ENCODE measurements at places on chromosomes 13 and 19. TPM values are rescaled to one million over a fixed set of nuclear protein-coding genes. Genes with fewer than 3 reads are reported as not detected.
A peak's percentile ranks its signal among the peaks of the same experiment; 100 is the strongest.

GRCh38 chr13:99371956-99372355 lies 64.8 kb upstream of the GPR183 start:
- DNase-seq = no peak
- H3K4me1 ChIP-seq = peaks cover 8% of the 10 kb centered on the region
- H3K36me3 ChIP-seq = no peaks in the 10 kb centered on the region
- no peak overlapping the region for H3K27ac ChIP-seq
- peaks cover 3% of the 10 kb centered on the region for H3K27me3 ChIP-seq

GRCh38 chr13:51624695-51625345 lies 40.6 kb downstream of the WDFY2 start:
- no peak overlapping the region for H3K27ac ChIP-seq
- H3K4me3 ChIP-seq = no peak overlapping the region
- no peak for DNase-seq
- peaks cover 5% of the 10 kb centered on the region for H3K27me3 ChIP-seq
- H3K36me3 ChIP-seq = no peaks in the 10 kb centered on the region

The ANGPTL8 gene
- not detected for total RNA-seq

- no peak for DNase-seq
- no peak overlapping the region for H3K4me3 ChIP-seq
- peaks cover 2% of the 10 kb centered on the region for H3K27me3 ChIP-seq
- no peaks in the 10 kb centered on the region for H3K4me1 ChIP-seq
- peaks cover 9% of the 10 kb centered on the region for H3K36me3 ChIP-seq
Observed at GRCh38 chr19:10146142-10146541, 26.4 kb upstream of the EIF3G start.

The ZNF20 gene
- 8.1 TPM for total RNA-seq

The ZNF790 gene
- 13.3 TPM for total RNA-seq

The ZNF773 gene
- total RNA-seq = 13.9 TPM

DNA sequence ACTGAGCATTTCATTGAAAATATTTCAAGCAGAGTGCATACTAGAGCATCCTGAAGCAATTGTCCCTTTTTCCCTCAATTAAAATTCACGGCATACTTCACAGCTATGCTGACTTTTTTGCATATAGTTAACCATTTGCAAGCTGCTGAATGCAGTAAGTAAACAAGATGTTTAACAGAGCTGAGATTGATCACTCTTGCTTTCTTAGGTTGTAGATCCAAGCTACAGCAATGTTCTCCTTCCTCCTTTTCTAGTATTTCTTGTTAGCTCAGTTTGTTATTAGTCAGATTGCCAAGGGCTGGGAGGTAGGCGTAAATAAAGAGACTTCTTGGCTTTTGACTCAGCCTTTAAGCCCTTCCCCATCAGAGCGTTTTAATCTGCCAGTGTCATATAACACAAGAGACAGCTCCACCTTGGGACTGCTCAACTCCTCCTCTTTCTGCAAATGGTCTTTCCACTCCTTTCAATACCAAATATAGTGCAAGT lies at the start of gene SLITRK6:
Gene SLITRK6, minus strand, starts transcription at position 323 of the 486 bp plus-strand sequence. CDS start 2,911 bp downstream, outside the sequence.
- peaks cover 9% of the 10 kb centered on the region for H3K4me1 ChIP-seq
- no peaks in the 10 kb centered on the region for H3K36me3 ChIP-seq
- H3K27ac ChIP-seq = no peak within 1 kb of the TSS
- no peak within 1 kb of the TSS for H3K4me3 ChIP-seq
- no peaks in the 10 kb centered on the region for H3K27me3 ChIP-seq

The FBXO17 gene
- 5.5 TPM for total RNA-seq

DNA sequence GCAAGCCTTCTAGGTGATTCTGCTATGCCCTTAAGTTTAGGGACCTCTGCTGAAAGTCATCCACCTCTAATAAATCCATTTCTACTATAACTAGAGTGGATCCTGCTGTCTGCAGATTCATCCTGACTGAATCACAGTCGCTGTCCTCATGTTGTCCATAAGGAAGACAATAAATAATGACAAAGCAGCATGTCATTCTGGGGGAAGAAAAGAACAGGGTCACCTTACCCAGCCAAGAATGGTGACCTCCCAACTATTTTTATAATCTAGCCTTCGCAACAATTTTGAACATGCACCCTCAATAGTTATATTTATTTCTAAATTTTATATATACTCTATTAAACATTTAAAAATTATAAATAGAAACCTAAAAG lies 45.0 kb upstream of the UBE2L5 start:
- no peak overlapping the region for H3K27ac ChIP-seq
- H3K36me3 ChIP-seq = no peaks in the 10 kb centered on the region
- DNase-seq = no peak
- H3K4me1 ChIP-seq = no peaks in the 10 kb centered on the region

The KLHL1 gene
- not detected for total RNA-seq

- no peak overlapping the region for H3K27ac ChIP-seq
- no peak for DNase-seq
- no peak overlapping the region for H3K4me3 ChIP-seq
- no peaks in the 10 kb centered on the region for H3K36me3 ChIP-seq
- no peaks in the 10 kb centered on the region for H3K27me3 ChIP-seq
- no peaks in the 10 kb centered on the region for H3K4me1 ChIP-seq
Observed at GRCh38 chr13:66443926-66444325, 786.2 kb downstream of the PCDH9 start.

The ELSPBP1 gene
- not detected for total RNA-seq

The KIR2DL4 gene
- total RNA-seq = not detected

- no peaks in the 10 kb centered on the region for H3K36me3 ChIP-seq
- DNase-seq = no peak
- H3K27me3 ChIP-seq = peaks cover 6% of the 10 kb centered on the region
- peak overlapping the region; percentile 88 for H3K4me3 ChIP-seq
Observed at GRCh38 chr19:6373813-6374108, 1.2 kb downstream of the ALKBH7 start.

The LPAR2 gene
- total RNA-seq = 364 TPM

The KLK15 gene
- not detected for total RNA-seq

The TEX26 gene
- total RNA-seq = not detected

GRCh38 chr19:16070366-16070990 lies 5.8 kb upstream of the TPM4 start:
- H3K27ac ChIP-seq = no peak overlapping the region
- DNase-seq = no peak
- H3K4me1 ChIP-seq = no peaks in the 10 kb centered on the region
- H3K36me3 ChIP-seq = no peaks in the 10 kb centered on the region

GRCh38 chr13:98556968-98557631 lies 19.8 kb downstream of the STK24 start:
- no peak overlapping the region for H3K4me3 ChIP-seq
- H3K4me1 ChIP-seq = peaks cover 42% of the 10 kb centered on the region
- no peak for DNase-seq
- H3K27me3 ChIP-seq = peaks cover 5% of the 10 kb centered on the region
- no peak overlapping the region for H3K27ac ChIP-seq

The CDC42EP5 gene
- total RNA-seq = not detected

The ZNF154 gene
- total RNA-seq = 57.5 TPM

The CLPTM1 gene
- 102 TPM for total RNA-seq

GRCh38 chr13:112999414-113000177 lies 30.6 kb downstream of the MCF2L start:
- no peak for DNase-seq
- no peak overlapping the region for H3K27ac ChIP-seq
- H3K27me3 ChIP-seq = peaks cover 7% of the 10 kb centered on the region
- peaks cover 25% of the 10 kb centered on the region for H3K4me1 ChIP-seq
- peak overlapping the region; percentile 59 for H3K4me3 ChIP-seq
- H3K36me3 ChIP-seq = no peaks in the 10 kb centered on the region

- H3K4me1 ChIP-seq = peaks cover 7% of the 10 kb centered on the region
- no peaks in the 10 kb centered on the region for H3K36me3 ChIP-seq
- H3K27ac ChIP-seq = no peak overlapping the region
- no peaks in the 10 kb centered on the region for H3K27me3 ChIP-seq
Observed at GRCh38 chr13:19672990-19673389, 39.5 kb downstream of the MPHOSPH8 start.

- H3K27me3 ChIP-seq = no peaks in the 10 kb centered on the region
- peaks cover 11% of the 10 kb centered on the region for H3K4me1 ChIP-seq
- H3K36me3 ChIP-seq = no peaks in the 10 kb centered on the region
- DNase-seq = peak; percentile 26
- H3K27ac ChIP-seq = no peak overlapping the region
- no peak overlapping the region for H3K4me3 ChIP-seq
Observed at GRCh38 chr13:38535261-38535660, 151.6 kb upstream of the FREM2 start.

DNA sequence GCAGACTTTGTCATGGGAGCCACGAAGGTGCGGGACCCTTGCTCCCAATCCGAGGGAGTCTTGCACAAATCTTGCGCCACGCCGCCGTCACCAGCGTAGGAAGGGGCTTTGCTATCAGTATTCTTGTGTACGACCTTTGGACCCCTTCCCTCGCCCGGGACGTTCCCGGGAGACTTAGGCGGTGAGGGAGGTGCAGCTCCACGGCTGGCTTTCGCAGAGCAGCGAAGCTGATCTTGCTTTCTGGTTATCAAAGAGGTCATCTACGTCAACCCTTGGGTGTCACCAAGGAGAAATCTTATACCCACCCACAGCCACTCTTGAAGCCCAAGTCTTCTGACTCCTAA lies 583 bp downstream of the TECR start:
- H3K4me3 ChIP-seq = peak overlapping the region; percentile 93
- H3K27ac ChIP-seq = peak overlapping the region; percentile 82

DNA sequence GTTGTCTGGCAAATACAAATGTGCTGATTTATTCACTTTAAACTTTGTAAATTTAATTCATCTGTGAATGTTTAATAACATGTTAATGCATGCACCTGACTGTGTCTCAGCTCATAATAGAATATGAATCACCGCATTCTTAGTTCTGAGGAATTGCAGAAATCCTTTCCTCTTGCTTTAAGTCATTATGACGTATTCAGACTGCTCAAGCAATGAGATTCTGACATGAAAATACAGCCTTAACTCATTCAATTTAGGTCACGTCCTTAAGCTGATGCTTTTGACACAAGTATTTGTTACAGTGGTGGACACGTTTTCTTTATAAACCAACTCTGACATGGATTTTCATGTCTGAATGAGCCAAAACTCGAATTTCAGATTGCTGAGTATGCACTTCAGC lies 541.0 kb upstream of the KLF12 start:
- DNase-seq = no peak
- no peaks in the 10 kb centered on the region for H3K4me1 ChIP-seq
- H3K27me3 ChIP-seq = no peaks in the 10 kb centered on the region
- H3K27ac ChIP-seq = no peak overlapping the region

DNA sequence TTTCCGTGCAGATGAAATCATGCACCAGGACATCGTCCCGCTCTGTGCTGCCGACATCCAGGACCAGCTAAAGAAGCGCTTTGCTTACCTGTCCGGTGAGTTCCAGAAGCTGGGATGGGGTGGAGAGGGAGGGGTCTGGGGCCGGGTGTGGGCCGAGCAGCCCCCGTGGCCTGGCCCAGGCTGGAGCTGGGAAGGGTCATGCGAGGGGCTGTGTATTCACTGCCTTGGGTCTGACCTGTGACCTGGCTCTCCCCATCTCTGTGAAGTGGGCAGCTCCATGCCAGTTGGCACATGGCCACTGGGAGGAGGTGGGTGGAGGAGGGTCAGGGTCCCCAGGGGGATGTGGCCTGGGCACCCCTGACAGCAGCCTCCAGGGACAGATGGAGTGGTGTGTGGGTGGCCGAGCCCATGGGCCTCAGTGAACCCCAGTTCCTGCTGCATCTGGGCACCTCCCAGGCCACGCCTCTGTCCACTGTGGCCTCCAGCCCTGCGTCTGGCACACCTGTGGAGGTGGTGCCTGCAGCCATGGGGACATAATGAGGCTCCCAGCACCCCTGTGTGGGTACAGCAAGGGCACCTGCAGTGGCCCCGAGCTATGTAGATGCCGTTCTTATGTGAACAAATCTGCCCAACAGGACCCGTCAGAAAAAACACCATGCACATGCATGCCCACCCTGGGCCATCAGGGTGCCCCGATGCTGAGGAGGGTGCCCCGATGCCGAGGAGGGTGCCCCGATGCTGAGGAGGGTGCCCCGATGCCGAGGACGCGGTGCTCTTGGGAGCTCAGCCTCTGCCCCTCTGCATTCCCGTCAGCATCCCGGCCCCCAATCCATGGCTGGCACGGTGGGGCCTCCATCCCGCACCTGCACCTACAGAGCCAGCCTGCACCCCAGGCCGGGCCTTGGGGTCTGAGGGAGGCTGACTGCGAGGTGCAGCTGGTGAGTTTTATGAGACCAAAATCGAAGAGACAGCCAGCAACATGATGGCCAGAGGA lies 46.0 kb downstream of the MCF2L start:
- H3K27me3 ChIP-seq = peaks cover 11% of the 10 kb centered on the region
- peaks cover 9% of the 10 kb centered on the region for H3K36me3 ChIP-seq
- no peak overlapping the region for H3K4me3 ChIP-seq
- H3K27ac ChIP-seq = no peak overlapping the region
- no peak for DNase-seq
- peaks cover 21% of the 10 kb centered on the region for H3K4me1 ChIP-seq

DNA sequence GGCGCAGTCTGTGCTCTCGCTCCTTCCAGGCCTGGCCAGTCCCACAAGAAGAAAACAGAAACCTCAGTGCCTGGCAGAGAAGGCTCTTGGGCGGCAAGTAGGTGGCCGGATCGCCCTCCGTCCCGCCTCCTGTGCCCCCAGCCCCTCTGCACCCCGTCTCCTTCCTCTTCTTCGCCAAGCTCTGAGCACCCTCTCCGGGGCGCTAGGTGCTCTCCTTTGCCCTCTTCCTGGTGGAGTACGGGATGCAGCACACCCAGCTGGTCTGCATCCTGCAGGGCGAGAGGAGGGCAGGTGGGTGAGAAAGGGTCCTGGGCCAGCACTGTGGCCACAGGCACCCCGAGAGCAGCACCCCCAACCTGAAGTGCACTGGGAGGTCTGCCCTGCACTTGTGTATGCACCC lies 17.3 kb downstream of the C13orf46 start:
- H3K4me3 ChIP-seq = no peak overlapping the region
- DNase-seq = peak; percentile 11
- H3K27ac ChIP-seq = no peak overlapping the region

The LRG1 gene
- total RNA-seq = 1.0 TPM

GRCh38 chr19:13164343-13165161 lies 14.3 kb downstream of the IER2 start:
- peaks cover 20% of the 10 kb centered on the region for H3K4me1 ChIP-seq
- H3K27ac ChIP-seq = peak overlapping the region; percentile 98
- peaks cover 9% of the 10 kb centered on the region for H3K27me3 ChIP-seq
- H3K36me3 ChIP-seq = no peaks in the 10 kb centered on the region
- peak overlapping the region; percentile 82 for H3K4me3 ChIP-seq
- DNase-seq = peak; percentile 88

GRCh38 chr19:5128251-5128935 lies 159.5 kb downstream of the KDM4B start:
- DNase-seq = no peak
- H3K27me3 ChIP-seq = peaks cover 15% of the 10 kb centered on the region
- no peak overlapping the region for H3K4me3 ChIP-seq
- no peaks in the 10 kb centered on the region for H3K36me3 ChIP-seq
- no peak overlapping the region for H3K27ac ChIP-seq

DNA sequence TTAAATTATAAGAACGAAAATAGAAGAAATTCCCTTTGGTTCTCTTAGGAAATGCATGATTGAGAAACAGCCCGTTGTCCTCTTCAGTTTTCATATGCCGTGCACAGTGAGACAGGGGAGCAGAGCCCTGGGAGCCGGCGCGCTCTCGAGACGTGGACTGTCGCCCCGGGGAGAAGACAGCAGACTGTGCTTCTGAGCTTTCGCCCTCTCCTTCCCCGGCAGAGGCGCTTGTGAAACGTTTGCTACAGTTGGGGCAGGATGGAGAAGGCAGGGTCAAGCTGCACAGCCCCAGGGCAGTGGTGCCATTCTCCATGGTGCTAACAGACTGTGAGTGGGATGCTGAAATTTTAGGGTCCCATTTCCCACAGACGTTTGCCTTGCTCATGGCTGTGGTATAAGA lies 192.2 kb upstream of the KL start:
- no peak overlapping the region for H3K4me3 ChIP-seq
- H3K27ac ChIP-seq = no peak overlapping the region
- no peaks in the 10 kb centered on the region for H3K27me3 ChIP-seq
- peaks cover 4% of the 10 kb centered on the region for H3K36me3 ChIP-seq

The OVOL3 gene
- total RNA-seq = not detected

- DNase-seq = no peak
- no peak overlapping the region for H3K4me3 ChIP-seq
- no peaks in the 10 kb centered on the region for H3K36me3 ChIP-seq
- H3K27me3 ChIP-seq = no peaks in the 10 kb centered on the region
Observed at GRCh38 chr19:19051478-19052213, 12.1 kb upstream of the SLC25A42 start.

Data from glutamatergic neuron (in vitro differentiated cells).